Activated CD8-positive, alpha-beta T cell treated with anti-CD3 and anti-CD28 coated beads, Interleukin-2, amount 10 ng/mL, durations not matched to agents 7 days and 5 days (primary cell): ENCODE measurements at places on chromosomes 4 and X. TPM values are rescaled to one million over a fixed set of nuclear protein-coding genes. Genes with fewer than 3 reads are reported as not detected.

GRCh38 chr4:184114431-184114830, 103.2 kb downstream of the ENPP6 start:
- H3K36me3 ChIP-seq, result no peaks in the 10 kb centered on the region
- no peak overlapping the region for H3K27ac ChIP-seq
- H3K4me1 ChIP-seq, result no peaks in the 10 kb centered on the region

DNA sequence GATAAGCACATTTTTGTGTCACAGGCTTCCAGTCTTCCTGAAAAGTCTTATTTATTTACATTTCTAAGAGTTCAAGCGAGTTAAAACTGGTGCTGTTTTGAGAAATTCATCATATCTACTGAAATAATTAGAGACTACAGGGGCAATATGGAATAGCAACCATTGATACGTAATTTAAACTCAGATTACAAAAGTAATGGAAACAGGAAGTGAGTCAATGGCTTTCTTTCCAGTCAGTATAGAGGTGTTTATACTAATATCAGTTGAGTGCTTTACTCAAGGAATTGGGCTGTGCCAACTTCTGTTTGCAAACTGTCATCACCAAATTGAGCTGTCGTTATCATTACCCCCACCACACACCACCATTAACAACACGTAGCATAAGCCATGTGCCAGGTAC, 222.7 kb downstream of the COL25A1 start:
- DNase-seq, result no peak
- H3K4me3 ChIP-seq, result no peak overlapping the region
- H3K36me3 ChIP-seq, result no peaks in the 10 kb centered on the region
- no peaks in the 10 kb centered on the region for H3K4me1 ChIP-seq
- H3K27ac ChIP-seq, result no peak overlapping the region

Gene BEX1
- not detected for total RNA-seq

GRCh38 chrX:17527135-17527701, 152.2 kb downstream of the NHS start:
- no peak for DNase-seq
- no peak overlapping the region for H3K4me3 ChIP-seq
- H3K27ac ChIP-seq, result no peak overlapping the region
- no peaks in the 10 kb centered on the region for H3K36me3 ChIP-seq

DNA sequence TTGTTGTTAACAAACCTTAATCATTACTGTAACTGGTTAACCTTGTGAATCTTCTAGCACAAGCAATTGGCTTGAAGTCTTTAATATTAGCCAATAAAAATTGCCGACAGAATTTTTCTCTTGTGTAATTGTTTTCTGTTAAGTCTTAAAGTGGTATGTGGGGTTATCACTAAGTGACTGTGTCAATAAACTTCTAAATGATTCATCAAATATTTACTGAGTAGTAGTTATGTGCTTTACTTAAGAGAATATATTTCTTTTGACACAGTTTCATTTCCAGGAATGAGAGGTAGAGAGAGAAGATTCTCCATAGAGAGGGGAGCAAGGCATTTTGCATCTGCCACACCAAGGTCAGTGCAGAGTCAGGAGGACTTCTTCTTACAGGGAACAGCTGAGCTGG, 2361.6 kb upstream of the AGA start:
- no peaks in the 10 kb centered on the region for H3K27me3 ChIP-seq
- H3K4me3 ChIP-seq, result no peak overlapping the region
- no peak overlapping the region for H3K27ac ChIP-seq
- DNase-seq, result no peak

- peak overlapping the region; percentile 36 for H3K4me3 ChIP-seq
- H3K36me3 ChIP-seq, result peaks cover 14% of the 10 kb centered on the region
- H3K4me1 ChIP-seq, result peaks cover 29% of the 10 kb centered on the region
- peak; percentile 60 for DNase-seq
- H3K27me3 ChIP-seq, result no peaks in the 10 kb centered on the region
These were observed 20.8 kb downstream of the LIN54 start for GRCh38 chr4:82989575-82990429.

DNA sequence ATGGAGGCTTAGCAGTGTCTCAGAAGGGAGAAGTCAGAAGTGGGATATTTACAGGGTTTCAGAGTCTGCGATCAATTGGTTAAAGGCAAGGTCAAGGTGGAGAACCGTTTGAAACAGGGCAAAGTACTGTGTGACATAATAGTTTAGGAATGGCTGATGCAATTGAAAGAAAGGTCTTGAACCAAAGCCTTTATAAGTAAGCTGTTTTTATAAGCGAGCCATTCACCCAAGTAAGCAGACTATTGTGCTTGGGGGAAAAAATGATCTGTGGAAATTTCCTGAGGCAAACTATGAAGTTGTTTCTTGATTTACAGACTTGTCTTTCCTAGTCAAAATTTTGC, 327.3 kb downstream of the CAMK2D start:
- DNase-seq, result no peak
- H3K27ac ChIP-seq, result no peak overlapping the region
